ENCODE measurements at places on chromosomes 1 and 21.

DNA sequence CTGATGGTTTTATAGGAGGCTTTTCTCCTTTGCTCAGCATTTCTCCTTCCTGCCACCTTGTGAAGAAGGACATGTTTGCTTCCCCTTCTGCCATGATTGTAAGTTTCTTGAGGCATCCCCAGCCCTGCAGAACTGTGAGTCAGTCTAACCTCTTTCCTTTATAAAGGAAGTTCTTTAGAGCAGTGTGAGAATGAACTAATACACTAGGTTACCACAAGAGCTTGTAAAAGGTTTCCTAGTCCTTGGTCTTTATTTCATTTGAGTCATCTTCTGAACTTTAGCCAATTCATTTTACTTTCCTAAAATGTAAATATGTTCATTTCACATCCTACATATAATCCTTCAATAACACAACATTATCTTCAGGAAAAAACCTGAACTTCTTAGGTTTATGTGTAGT lies 365.3 kb downstream of the HHIPL2 start:
- no peak for DNase-seq

DNA sequence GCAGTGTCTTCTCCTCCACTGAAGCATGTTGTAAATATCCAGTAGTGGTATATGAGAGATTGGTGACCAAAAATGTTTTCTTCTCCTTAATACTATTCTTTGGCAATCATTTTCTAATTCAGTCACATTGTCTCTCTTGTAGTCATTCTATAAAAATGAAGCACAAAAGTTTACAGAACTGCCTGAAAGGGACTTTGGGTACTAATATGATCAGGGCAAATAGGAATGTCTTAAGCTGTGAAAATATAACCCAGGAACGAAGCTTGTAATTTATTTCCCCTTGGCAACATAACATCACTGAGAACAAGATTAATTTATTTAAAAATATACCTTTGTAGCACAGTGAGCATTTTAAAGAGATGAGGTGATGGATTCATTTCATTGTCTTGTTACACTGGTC lies 4.9 kb downstream of the B3GALT2 start:
- no peak for DNase-seq

GRCh38 chr1:192979542-192979941 lies 79.6 kb downstream of the UCHL5 start:
- no peak for DNase-seq

DNA sequence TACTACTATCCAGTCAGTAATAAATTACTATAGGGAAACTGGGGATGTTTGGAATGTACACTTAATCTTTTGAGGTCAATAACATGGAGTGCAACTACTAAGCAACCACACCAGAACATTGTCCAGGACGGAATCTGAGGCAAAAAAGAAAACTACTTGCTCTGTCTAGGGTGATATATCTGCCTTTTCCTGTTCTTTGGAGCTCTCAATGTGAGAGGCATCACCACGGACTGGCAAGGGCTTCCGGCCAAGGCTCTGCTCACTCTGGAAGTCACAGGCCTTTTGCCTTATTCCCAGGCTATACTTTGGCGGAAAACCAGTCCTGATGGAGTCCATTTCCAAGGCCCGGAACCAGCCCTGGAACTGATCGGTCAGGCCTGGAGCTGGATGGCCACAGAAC lies 94.2 kb downstream of the DTL start:
- no peak for DNase-seq

DNA sequence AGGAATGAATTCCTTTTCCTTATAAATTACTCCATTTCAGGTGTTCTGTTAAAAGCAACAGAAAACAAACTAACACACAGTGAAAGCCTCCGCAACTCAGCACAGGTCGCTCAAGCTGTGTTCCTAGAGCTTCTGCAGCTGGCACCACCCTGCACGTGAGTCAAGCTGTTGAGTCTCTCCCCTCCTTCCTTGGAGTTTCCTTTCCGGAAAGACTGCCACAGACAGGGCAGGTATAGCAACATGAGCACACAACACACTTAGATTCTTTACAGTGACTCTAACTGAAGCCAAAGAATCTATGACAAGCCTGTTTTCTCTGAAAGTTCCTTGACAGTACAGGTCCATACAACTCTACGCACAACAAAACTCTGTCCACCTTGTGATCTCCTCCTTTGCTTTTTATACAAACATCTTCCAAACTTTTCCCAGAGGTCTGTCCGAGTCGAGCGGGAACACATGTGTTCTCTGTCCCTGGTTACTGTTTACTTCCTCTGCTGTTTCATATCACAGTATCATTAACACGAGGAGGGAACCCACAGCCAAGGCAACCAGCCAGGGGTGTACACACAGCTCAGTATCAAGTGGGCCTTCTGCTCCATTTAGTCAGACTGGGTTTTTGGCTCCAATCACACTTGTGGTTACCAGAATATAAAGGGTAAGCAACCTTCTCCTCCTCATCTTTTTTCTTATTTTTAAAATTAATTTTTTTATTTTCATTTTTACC lies 38.7 kb upstream of the DESI2 start:
- no peak for DNase-seq

- no peak for DNase-seq
These were observed 777 bp downstream of the LRRC41 start for GRCh38 chr1:46302641-46303037.

- DNase-seq: no peak
These were observed 28.9 kb upstream of the S1PR1 start for GRCh38 chr1:101207891-101208290.

GRCh38 chr1:87829360-87829759 lies 500.7 kb downstream of the LMO4 start:
- DNase-seq: no peak

- no peak for DNase-seq
These were observed 177.2 kb downstream of the SMYD3 start for GRCh38 chr1:246329900-246330299.

DNA sequence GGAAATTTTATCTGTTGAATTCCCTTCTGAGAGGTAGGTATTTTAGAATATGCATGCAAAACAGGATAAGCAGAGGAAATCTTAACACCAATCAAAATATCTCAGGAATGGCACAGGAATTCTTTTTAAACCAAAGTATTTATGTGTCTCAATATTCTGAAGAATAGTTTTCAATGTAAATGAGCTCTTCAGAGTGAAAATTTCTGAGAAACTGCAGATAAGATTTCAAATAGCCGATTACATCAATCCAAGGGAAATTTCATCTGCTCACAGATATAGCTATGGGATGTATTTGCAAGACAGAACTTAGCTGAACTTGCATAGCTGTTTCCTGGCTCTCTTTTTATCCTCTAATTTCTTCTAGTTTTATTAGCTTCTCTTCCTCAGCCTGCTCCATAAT lies 209.5 kb downstream of the GRIK1 start:
- DNase-seq: no peak

DNA sequence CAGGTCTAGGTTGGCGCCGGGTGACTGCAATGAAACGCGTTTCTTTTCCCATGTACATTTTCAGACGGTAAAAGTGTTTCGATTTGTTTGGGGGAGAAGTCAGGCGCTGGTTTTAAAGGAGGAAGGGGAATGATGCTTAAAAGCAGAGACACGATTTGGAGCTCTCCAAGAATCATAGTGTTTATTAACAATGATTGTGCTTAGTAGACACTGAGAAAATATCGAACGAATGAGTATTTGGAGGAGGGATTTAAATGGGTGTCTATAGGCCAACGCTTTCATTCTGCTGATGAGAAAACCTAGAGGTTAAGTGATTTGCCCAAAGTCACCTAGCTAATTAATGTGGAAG lies 36.9 kb upstream of the JAK1 start:
- no peak for DNase-seq

- peak; percentile 72 for DNase-seq
These were observed 28.3 kb downstream of the EIF2D start for GRCh38 chr1:206583707-206584648.

GRCh38 chr1:199273837-199274379 lies 635.1 kb downstream of the PTPRC start:
- DNase-seq: no peak

Measured in NCI-H1694 treated with DMSO at 0.1 percent for 48 hours (cell line).